Karpas-422 (cell line): ENCODE measurements at places on chromosomes 1 and 21. TPM values are rescaled to one million over a fixed set of nuclear protein-coding genes. Genes with fewer than 3 reads are reported as not detected.

The FCMR gene
- not detected in 2 replicates for total RNA-seq

The KCNN3 gene
- total RNA-seq, result 50.0 and 68.2 TPM in 2 replicates

The STUM gene
- total RNA-seq, result 0.04 and 0.15 TPM in 2 replicates

The GIPC2 gene
- total RNA-seq, result 0.04 and 0.15 TPM in 2 replicates

The CR1L gene
- total RNA-seq, result not detected in 2 replicates

The PEAR1 gene
- total RNA-seq, result 0.22 TPM in 1 of 2 replicates, not detected in the other

The C21orf91 gene
- 31.6 and 37.4 TPM in 2 replicates for total RNA-seq
